GM23338 (cell line): ENCODE measurements at places on chromosomes 1 and 21. TPM values are rescaled to one million over a fixed set of nuclear protein-coding genes. Genes with fewer than 3 reads are reported as not detected.

- H3K4me3 ChIP-seq = no peak overlapping the region
- no peaks in the 10 kb centered on the region for H3K4me1 ChIP-seq
- H3K27me3 ChIP-seq = no peaks in the 10 kb centered on the region
Observed at GRCh38 chr1:204263254-204263910, 49.6 kb upstream of the GOLT1A start.

DNA sequence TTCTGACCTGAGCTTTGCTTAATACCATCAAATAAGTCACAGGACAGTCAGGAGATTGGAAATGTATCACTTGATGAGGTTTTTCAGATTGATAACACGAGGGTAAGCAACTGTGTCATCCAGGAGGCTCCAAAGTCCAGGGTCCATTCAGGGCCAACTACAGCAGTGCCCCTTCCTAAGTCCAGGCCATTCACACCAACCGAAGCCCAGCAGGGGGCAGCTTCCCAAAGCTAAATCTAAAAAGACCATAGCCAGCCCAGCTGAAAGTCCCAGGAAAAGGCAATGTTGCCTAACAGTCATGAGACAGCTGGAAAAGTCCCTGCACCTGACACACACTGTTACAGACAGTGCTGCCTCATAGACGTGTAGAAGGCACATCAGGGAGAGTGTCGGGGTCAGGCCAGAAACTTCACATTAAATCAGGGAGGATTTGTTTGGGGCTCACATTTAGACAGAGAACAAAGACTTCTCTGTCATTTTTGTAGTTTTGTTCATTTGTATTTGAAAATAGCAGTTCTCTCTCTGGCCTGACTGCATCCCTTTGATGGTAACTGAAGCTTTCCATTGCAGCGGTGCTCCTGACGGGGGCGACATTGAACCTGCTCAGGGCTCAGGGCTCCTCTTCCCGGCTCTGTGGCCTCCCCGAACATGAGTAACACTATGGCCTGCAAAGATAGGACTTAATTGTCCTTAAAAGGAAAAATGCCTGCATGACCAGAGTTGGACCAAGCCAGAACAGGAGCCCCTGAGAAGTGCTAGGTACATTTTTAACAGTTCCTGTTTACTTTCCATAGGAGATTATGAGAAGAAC is 200.4 kb downstream of the NRIP1 start:
- no peaks in the 10 kb centered on the region for H3K27me3 ChIP-seq
- peaks cover 7% of the 10 kb centered on the region for H3K4me1 ChIP-seq
- H3K4me3 ChIP-seq = no peak overlapping the region
- no peaks in the 10 kb centered on the region for H3K36me3 ChIP-seq

DNA sequence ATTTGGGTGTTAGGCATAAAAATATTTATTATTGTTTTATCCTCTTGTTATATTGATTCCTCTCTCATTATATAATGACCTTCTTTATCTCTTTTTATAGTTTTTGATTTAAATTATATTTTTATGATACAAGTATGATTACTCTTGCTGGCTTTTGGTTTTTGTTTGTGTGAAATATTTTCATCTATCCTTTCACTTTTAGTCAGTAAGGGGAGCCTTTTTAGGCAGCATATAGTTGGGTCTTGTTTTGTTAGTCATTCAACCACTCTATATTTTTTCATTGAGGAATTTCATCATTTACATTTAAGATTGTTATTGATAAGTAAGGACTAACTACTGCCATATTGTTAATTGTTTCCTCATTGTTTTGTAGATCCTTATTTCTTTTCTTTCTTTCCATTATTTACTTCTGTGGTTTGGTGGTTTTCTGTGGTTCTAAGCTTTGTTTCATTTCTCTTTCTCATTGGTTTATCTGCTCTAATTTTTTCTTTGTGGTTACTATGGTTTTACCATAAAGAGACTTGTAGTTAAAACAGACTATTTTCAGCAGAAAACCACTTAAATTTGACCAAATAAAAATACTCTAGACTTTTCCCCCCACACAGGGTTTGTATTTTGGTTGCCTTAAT is 593.1 kb downstream of the NUF2 start:
- no peaks in the 10 kb centered on the region for H3K36me3 ChIP-seq
- H3K4me1 ChIP-seq = no peaks in the 10 kb centered on the region
- no peak for DNase-seq
- H3K27me3 ChIP-seq = no peaks in the 10 kb centered on the region
- no peak overlapping the region for H3K27ac ChIP-seq
- no peak overlapping the region for H3K4me3 ChIP-seq

DNA sequence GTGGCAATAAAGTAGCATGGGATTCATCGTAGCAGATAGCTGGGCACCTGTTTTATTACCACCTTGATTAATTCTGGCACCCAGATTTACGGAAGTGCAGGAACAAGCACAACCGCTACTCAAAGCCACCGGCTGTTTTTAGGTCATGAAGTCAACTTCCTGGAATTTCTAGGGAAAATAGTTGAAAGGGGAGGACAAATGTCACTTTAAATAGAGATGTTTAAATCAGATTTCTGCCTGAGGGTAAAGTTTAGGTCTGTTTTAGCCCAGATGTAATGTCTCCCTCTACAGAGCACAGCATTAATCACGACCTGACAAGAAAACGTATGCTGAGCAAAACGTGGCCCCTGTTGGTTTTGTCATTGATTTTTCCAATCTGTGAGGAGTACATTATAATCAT is 8.0 kb downstream of the ADGRL2 start:
- H3K27ac ChIP-seq = no peak overlapping the region
- no peaks in the 10 kb centered on the region for H3K36me3 ChIP-seq

GRCh38 chr1:214552174-214552608 is 789 bp upstream of the PTPN14 start:
- H3K36me3 ChIP-seq = no peaks in the 10 kb centered on the region
- H3K4me3 ChIP-seq = peak overlapping the region; percentile 87
- peak overlapping the region; percentile 100 for H3K27ac ChIP-seq
- DNase-seq = peak; percentile 97

- peaks cover 6% of the 10 kb centered on the region; the same call in 1 of the 2 replicates for H3K36me3 ChIP-seq
- DNase-seq = peak; percentile 41
- H3K27me3 ChIP-seq = no peaks in the 10 kb centered on the region
- peaks cover 10% of the 10 kb centered on the region for H3K4me1 ChIP-seq
- H3K27ac ChIP-seq = no peak overlapping the region
Observed at GRCh38 chr21:33801424-33802405, 113.9 kb downstream of the ATP5PO start.

DNA sequence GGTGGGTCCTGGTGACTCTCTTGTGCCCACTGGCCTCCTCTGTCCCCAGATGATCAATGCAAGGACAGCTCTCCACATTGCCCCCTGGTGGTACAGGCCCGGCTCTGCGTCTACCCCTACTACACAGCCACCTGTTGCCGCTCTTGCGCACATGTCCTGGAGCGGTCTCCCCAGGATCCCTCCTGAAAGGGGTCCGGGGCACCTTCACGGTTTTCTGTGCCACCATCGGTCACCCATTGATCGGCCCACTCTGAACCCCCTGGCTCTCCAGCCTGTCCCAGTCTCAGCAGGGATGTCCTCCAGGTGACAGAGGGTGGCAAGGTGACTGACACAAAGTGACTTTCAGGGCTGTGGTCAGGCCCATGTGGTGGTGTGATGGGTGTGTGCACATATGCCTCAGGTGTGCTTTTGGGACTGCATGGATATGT is 10.8 kb downstream of the ADAMTSL4 start:
- H3K36me3 ChIP-seq = no peaks in the 10 kb centered on the region
- H3K27me3 ChIP-seq = no peaks in the 10 kb centered on the region
- H3K4me1 ChIP-seq = peaks cover 30% of the 10 kb centered on the region
- DNase-seq = peak; percentile 92
- H3K4me3 ChIP-seq = peak overlapping the region; percentile 79; the same call in 1 of the 2 replicates

- H3K27me3 ChIP-seq = no peaks in the 10 kb centered on the region
- H3K4me3 ChIP-seq = no peak overlapping the region
- H3K36me3 ChIP-seq = no peaks in the 10 kb centered on the region
Observed at GRCh38 chr1:87556326-87556725, 227.6 kb downstream of the LMO4 start.

DNA sequence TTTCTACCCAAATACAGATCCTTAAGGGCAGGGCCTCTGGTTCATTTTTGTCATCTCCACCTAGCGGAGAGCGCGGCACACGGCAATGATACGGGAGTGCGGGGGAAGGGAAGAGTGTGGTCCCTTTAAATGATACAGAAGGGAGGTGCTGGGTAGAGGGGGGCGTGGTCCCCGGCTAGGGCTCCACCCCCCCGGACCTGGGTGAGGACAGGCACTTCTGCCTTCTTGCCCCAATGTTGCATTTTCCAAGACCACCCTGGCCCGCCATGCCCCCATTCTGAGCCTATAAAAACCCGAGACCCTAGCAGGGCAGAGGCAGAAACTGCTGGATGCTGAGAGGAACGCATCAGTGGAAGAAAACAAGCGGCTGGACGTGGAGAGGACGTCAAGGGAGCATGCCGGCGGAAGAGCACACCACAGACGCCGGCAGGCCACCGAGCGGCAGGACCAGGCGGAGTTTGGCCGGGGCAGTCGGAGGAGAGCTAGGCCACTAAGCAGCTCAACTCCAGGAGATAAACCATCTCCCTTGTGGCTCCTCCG is 30.0 kb downstream of the LRRC3 start:
- DNase-seq = peak; percentile 87
- no peak overlapping the region for H3K27ac ChIP-seq
- H3K4me1 ChIP-seq = peaks cover 6% of the 10 kb centered on the region; the same call in 1 of the 2 replicates
- H3K4me3 ChIP-seq = peak overlapping the region; percentile 69

DNA sequence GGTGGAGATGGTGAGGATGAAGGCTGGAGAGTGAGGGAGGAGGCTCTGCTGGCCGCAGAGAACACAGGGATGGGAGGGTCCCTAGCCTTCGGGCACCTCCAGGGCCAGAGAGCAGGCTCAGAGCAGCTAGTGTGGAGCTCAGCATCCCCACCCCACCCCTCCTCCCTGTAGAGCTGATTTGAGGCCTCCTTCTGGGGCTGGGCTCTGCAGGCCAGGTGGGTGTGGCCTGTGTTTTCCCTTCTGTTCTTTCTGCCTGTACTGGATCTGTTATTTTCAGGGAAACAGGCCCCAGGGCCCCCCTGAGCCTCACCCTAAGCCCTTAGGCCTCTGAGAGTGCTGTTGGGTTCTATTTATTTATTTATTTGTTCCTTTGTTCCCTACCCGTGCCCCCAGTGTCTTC is 44.8 kb downstream of the TMCC2 start:
- no peaks in the 10 kb centered on the region for H3K27me3 ChIP-seq
- no peak overlapping the region for H3K4me3 ChIP-seq
- H3K27ac ChIP-seq = peak overlapping the region; percentile 67; the same call in 1 of the 2 replicates
- DNase-seq = no peak
- no peaks in the 10 kb centered on the region for H3K36me3 ChIP-seq

DNA sequence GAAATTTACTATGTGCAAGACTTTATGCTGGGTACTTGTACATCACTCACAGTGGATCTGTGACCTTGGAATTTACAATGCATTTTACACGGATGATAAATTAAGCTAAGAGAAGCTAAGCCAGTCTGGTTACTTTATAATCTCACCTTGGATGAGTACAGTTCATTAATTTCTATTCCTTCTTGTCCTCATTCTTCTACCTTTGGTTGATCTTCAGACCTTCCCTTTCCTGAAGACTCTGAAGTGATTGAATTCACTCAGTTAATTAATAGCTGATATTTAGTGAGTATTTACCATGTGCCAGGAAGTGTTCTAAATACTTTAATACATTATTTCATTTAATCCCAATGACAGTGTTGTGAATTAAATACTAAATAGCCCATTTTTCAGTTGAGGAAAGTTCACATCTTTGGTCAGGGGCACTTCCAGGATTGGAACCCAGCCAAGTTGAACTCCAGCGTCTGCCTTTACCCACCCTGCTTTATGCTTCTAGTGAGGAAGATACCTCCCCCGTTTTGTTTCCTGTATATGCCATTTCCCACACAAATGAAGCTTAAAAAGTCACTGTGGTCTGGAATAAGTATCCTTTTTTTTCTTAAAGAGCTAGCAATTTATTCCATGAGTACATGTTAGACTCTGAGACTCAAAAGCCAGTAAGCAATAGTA is 146.6 kb downstream of the TLR5 start:
- H3K36me3 ChIP-seq = no peaks in the 10 kb centered on the region
- DNase-seq = no peak
- H3K27me3 ChIP-seq = peaks cover 6% of the 10 kb centered on the region; the same call in 1 of the 2 replicates
- no peak overlapping the region for H3K4me3 ChIP-seq

DNA sequence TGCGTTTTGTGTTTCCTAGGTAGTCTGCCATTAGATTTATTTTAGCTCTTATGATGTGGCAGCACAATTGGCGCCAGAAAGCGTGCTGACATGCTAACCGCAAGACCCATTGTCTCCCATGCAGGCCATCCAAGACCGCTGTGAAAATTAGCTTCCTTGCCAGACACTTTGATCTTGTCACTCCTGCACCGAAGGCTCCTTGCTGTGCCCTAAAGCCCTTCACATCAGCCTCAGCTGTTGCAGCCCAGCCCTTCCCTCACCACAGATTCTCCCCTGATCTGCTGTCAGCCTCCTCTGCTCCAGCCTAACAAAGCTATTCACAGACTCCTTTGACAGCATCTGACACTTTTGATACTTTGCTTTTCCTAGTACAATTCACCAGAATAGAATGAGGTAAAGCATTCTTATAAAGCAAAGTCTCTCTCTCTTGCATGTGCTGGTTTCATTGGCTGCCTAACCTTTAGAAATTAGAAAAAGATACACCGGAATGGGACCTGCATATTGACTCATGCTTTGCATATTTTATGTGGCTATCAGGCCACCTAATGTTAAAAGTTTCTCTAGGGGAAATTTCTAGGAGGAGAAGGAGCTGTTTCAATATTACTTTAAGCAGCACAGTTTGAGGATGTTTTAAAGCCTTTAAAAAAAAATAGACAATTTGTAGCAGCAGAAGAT is 280.3 kb upstream of the FMN2 start:
- no peak overlapping the region for H3K4me3 ChIP-seq
- H3K4me1 ChIP-seq = peaks cover 54% of the 10 kb centered on the region
- peak overlapping the region; percentile 9 for H3K27ac ChIP-seq
- no peaks in the 10 kb centered on the region for H3K36me3 ChIP-seq
- no peaks in the 10 kb centered on the region for H3K27me3 ChIP-seq
- DNase-seq = peak; percentile 49

DNA sequence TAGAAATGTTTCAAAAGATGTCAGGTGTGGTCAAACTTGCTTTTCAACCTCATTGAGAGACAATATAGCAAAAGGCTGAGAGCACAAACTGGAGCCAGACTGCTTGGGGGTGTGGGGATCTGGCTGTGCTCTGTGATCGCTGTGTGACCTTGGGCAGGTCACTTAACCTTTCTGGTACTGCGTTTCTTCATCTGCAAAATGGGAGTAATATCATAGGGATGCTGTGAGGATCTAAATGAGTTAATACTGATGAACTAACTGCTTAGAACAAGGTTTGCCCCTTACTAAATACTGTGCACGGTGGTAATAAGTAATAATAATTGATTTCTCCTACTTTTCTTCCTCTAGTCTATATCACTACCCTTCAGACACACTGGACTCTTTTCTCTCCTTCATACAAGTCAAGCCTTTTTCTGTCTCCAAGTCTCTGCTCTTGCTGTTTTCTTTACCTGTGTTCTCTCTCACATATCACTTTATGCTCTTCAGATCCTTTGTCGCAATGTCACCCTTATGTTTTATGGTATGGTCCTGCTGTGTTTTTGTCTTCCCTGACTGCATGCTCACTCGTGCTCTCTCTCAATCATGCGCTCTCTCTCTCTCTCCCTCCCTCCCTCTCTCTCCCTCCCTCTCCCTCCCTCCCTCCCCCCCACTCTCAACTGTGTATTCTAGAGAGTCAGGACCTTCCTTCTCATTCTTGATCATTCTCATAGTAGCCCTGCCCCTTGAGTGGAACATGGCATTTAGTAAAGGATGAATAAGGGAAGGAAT is 3.3 kb downstream of the MGST3 start:
- no peaks in the 10 kb centered on the region for H3K27me3 ChIP-seq
- no peak overlapping the region for H3K27ac ChIP-seq
- peaks cover 5% of the 10 kb centered on the region; the same call in 1 of the 2 replicates for H3K36me3 ChIP-seq

PTGFR gene
- 0.24 and 0.43 TPM in 2 replicates for total RNA-seq

LY9 gene
- total RNA-seq = not detected in 2 replicates

MAP10 gene
- total RNA-seq = 2.8 and 3.3 TPM in 2 replicates

NUF2 gene
- 21.7 and 37.6 TPM in 2 replicates for total RNA-seq

DCAF8 gene
- 84.4 and 104 TPM in 2 replicates for total RNA-seq

JAM2 gene
- 4.9 and 8.7 TPM in 2 replicates for total RNA-seq

ERICH3 gene
- total RNA-seq = not detected in 2 replicates
